ENCODE measurements at places on chromosomes 2 and 18.

DNA sequence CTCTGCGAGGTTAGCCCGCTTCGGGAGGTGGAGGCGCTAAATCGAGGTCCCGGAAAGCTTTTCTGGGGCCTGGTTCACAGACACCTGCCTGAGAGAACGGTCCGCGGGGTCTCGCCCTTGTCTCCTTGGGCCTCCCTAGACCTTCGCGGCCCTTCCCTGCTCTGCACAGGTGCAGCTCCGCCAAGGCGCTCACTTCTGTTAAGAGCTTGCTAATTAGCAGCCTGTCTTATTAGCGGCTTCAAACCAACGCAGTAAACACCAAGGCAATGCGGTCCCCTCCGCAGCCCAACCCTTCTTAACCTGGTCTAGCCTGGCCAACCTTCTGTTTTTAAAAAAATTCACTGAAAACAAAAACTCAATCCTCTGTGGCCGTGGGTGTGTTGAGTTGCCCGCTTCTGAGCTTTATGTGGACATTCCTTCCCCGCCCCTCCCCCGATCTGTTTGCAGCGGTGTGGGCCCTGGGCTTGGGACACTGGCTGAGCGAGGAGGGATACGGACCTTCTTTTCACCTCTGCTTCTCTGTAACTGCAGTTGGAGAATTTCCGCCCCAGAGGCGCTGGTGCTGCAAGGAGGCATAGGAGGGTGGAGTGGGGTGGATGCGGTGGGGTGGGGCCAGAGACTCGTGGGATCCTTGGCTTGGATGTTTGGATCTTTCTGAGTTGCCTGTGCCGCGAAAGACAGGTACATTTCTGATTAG, 3.4 kb upstream of the HOXD4 start:
- no peak for DNase-seq

- DNase-seq: no peak
Observed at GRCh38 chr2:67760995-67761394, 301.8 kb downstream of the C1D start.

- DNase-seq: no peak
Observed at GRCh38 chr2:42813763-42814162, 21.4 kb upstream of the HAAO start.

DNA sequence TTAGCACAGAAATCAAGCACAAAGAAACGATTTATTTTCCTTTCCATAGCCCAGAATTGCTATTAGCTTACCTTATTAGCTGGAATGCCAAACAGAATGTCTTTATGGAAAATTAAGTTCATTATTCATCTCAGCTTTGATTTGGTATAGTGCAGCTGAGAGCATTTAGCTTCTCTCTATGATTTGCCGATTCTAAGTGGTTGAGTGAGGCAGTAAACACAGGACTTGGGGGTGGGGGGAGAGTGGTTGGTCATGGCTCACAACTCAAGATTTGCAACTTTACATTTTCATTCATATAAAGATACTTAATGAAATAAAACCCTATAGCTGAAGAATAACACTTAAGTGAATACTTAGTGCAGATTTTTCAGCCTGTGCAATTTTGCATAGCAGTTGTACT, 395.2 kb downstream of the TGIF1 start:
- DNase-seq: no peak

DNA sequence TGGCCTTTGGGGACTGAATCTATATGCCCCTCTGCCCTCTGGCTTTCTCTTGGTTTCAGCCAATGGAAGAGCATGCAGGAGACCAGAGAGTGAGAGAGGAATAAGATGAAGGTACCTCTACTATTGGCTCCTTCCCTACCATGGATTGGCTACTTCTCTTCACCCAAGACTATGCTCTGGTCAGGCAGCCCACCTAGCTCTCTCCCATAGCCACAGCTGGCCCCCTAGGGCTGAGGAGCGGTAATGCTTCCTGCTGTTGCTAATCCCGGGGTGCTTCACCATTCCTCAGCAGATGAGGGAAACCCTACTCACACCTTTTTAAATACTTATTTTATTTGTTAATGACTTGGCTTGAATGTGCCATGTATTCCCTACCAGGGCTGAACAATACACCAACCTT, 142.4 kb downstream of the MREG start:
- DNase-seq: peak; percentile 7

GRCh38 chr2:16629770-16630169, 35.9 kb downstream of the CYRIA start:
- DNase-seq: no peak

- no peak for DNase-seq
Observed at GRCh38 chr18:76522122-76522503, 27.1 kb upstream of the ZNF516 start.

- no peak for DNase-seq
Observed at GRCh38 chr2:164840458-164840929, 1.1 kb downstream of the COBLL1 start.

- DNase-seq: no peak
Observed at GRCh38 chr2:131064589-131065512, 28.4 kb downstream of the FAM168B start.

DNA sequence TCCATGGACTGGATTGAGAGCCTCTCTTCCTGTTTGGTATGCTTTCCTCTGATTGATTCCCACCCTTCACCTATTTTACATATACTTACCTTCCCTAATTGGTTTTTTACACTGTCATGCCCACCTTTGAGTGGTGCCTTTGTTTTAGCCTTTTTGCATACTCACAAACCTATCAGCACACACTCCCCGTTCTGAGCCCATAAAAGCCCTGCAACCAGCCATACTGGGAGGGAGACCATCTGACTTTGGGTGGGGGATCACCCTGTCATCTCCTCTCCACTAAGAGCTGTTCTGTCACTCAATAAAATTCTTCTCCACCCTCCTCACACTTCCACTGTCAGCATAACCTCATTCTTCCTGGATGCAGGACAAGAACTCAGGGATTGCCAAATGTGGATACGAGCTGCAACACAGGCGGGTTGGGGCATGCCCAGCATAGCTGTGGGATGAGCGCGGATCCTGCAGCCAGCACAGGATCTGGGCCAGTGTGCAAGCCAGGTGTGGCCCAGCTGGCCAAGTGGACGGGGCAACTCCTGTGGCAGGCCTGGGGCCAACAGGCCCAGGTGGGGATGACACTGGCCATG, 9.4 kb upstream of the MOB1A start:
- DNase-seq: no peak

DNA sequence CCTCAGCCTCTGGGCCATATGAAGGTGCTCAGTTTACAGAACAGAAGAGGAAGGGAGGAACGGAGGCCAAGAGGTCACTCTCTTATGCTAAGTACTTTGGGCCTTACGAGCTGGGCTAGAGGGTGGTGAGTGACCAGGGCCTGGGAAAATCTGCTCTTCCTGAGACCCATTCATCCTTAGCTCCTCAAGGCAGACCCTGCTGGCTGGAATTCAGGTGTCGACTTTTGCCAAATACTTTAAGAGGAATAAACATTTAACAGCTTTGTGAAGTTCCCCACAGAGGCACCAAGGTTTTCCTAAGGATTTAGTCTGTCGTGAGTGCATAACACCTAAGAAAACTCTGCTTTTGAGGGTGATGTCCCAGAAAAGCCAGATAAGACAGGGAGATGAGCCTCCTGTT, 129.7 kb upstream of the SIX2 start:
- no peak for DNase-seq

DNA sequence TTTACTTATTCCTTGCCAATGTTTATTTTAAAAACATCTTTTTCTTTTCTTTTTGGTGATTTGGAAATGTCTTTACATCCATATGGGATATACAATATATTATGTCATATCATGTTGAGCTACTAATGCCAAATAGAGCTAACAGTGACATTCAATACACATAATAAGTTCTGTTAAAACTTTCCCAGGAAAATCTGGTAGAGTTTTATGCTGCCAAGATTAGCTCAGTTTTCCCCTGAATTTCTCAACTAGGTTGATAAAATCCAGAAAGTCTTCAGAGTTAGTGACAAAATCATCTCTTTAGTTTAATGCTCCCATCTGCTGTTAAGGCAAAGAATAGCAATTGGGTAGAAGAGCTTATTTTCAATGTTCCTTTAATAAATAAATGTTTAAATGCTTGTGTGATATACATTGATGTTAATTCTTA, 9.9 kb downstream of the COL3A1 start:
- DNase-seq: no peak

- no peak for DNase-seq
Observed at GRCh38 chr2:10126632-10127026, 4.1 kb downstream of the RRM2 start.

DNA sequence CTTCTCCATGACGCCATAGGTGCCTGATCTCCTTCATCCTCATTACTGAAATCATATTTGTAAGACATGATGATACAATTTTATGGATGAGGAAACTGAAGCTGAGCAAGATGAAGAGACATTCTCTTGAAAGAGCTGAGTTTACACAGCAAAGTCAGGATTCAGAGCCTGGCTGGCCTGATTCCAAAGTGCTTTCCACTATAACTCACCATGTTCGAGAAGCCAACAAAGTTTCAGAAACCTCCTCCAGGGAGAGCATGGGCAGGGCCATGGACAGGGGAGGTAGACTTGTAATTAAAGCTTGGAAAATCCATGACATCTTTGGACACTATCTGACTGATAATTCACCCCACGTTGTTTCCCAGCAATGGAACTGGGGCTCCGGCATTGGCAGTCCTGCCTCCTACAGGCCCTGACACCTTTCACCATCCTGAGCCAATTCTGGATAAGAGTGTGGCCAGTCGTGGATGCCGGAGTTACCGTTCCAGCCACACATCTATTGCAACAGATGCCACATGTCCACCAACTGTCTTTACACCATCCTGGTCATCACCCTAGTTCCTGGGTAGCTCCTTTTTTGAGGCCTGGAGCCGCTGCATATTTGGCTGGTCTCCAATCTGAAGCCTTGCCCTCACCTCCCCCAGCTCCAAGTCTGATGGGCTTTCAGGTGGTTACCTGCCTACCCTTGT, 85.0 kb upstream of the PPP1CB start:
- no peak for DNase-seq

GRCh38 chr2:235171550-235172031, 219.8 kb downstream of the SH3BP4 start:
- DNase-seq: no peak

DNA sequence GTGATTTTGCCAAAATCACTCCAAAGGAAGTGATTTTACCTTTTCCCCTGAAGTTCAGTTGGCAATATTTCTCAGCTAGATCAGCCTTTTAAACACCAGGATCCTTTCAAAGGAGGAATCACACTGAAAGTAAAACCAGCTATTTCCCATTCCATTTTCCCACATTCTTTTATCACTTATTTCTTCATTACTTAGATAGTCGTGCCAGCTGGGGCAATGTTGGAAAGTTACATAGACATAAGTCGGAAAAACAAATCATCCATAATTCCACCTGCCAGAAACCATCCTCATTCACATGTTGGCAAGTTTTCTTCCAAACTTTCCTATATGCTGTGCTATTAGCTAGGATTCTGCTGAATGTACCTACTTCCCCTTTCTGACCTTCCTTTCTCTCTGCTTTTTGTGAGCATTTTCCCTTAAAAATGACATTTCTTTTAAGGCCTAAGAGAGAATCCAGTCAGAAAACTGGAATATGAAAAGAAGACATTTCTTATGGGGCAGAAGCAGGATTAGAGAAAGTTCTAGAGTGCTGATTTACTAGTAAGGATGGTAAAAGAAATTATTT, 170.0 kb upstream of the STK17B start:
- DNase-seq: no peak

GRCh38 chr2:121133551-121134319, 151.3 kb downstream of the TFCP2L1 start:
- no peak for DNase-seq

GRCh38 chr2:43082903-43083677, 143.3 kb downstream of the ZFP36L2 start:
- DNase-seq: no peak

DNA sequence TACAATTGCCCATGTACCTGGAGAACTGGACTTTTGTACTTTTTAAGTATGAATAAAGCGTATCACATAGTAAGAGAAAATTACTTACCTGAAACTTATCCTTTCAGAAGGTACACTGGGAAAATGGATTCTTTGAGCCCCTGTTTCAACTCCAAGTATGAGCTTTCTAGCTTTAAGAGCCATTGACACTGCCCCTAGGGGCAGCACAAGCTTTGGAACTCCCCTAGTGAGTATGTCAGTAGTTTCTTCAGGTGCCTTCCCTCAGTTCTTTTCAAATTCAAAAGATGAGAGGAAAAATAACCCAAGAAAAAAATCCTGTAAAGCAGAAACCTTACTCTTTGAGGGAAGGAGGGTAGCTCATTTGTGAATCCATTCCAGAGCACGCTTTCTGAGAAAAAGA, 124.1 kb downstream of the MEMO1 start:
- no peak for DNase-seq

DNA sequence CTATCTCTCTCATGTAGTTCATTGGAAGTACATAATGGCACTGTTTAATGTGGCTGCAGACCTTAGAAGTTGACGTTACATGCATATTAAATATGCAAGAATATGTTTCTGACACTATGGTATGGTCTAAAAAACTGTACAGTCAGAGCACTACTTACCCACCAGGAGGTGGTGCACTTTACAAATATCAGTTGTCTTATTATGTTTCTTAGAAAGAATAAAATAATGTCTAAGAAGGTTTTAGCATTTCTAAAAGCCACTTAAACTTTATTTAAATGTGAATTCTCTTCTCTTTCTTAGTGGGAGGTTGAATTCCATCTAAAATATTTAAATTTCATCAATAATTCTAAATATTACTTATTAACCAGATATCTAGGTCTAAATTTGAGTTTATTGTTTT, 4.3 kb downstream of the TMEFF2 start:
- DNase-seq: no peak

- DNase-seq: no peak
Observed at GRCh38 chr2:68835621-68836020, 35.6 kb downstream of the BMP10 start.

GRCh38 chr18:22710673-22711191, 222.4 kb upstream of the RBBP8 start:
- no peak for DNase-seq

- DNase-seq: no peak
Observed at GRCh38 chr2:121297217-121297830, 12.3 kb upstream of the TFCP2L1 start.

DNA sequence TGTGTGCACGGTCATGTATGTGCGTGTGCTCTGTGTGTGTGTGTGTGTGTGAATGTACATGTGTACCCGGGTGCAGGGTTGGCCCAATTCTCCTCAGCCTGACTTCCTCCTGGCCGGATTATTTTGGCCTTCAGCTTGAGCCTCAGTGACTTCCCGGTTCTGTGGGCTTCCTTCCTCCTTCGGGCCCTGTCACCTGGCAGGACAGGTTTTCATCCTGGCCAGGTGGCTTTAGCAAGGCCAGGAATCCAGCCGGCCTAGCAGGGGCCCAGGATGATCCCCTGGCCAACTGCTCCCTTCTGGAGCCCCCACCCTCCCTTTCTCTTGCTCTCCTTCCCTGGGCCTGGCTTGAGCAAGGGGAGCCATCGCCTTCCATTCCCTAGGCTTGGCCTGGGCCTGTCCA, 140.5 kb downstream of the INHBB start:
- no peak for DNase-seq

- no peak for DNase-seq
Observed at GRCh38 chr2:39679805-39680204, 14.1 kb downstream of the TMEM178A start.

GRCh38 chr2:216183462-216183861, 74.3 kb downstream of the XRCC5 start:
- DNase-seq: no peak

Measured in activated T-cell treated with anti-CD3 and anti-CD28 coated beads for 48 hours (primary cell).